Fibroblast of lung (primary cell): ENCODE measurements at places on chromosomes 1 and 21. TPM values are rescaled to one million over a fixed set of nuclear protein-coding genes. Genes with fewer than 3 reads are reported as not detected.

GRCh38 chr1:223702735-223703667 lies 9.3 kb upstream of the CAPN2 start:
- DNase-seq: peak; percentile 76

- DNase-seq: no peak
Measured at GRCh38 chr1:47693115-47693514, 255.3 kb downstream of the FOXD2 start.

- peak; percentile 93 for DNase-seq
Measured at GRCh38 chr21:35232545-35233176, 183.6 kb upstream of the RUNX1 start.

- DNase-seq: no peak
Measured at GRCh38 chr1:26539722-26540121, 10.2 kb downstream of the RPS6KA1 start.

- peak; percentile 59 for DNase-seq
Measured at GRCh38 chr1:66503841-66504470, 30.0 kb upstream of the SGIP1 start.

RABIF gene
- polyA plus RNA-seq: 14.6 and 15.8 TPM in 2 replicates

SERPINC1 gene
- polyA plus RNA-seq: 0.06 TPM in 1 of 2 replicates, not detected in the other

MANEAL gene
- 0.44 and 0.79 TPM in 2 replicates for polyA plus RNA-seq

CCDC27 gene
- polyA plus RNA-seq: not detected in 2 replicates

GBP6 gene
- 0.03 TPM in 1 of 2 replicates, not detected in the other for polyA plus RNA-seq

LCE1E gene
- polyA plus RNA-seq: 0.08 and 0.14 TPM in 2 replicates
